ENCODE measurements at places on chromosomes 16 and 17. TPM values are rescaled to one million over a fixed set of nuclear protein-coding genes. Genes with fewer than 3 reads are reported as not detected.

DNA sequence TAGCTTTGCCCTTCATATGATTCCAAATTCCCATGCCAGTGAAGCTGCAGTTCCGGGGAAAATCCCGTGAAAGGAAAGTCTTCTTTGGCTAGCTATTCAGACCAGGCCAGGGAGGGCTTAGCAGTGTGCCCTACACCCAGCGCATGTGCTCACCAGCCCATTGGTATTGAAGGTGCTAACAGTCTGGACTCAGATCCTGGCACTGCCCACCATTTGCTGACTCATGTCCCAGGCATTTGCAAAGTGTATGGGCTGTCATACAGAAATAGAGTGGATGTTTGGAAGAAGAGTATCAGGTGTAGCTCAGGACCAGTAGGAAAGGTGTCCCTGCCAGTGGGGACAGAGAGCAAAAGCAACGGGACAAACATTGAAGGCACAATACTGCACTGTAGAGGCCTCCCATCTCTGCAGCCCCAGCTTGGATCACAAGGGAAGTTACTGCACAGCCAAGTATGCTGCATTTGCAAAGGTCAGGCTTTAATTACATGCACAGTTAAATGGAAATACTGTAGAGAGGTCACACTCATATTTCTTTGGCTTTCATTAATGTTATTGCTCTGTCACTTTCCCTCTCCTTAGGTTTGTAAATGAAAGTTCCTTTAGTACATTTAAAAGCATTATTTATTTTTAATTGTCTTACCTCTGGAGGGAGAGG, 220.0 kb downstream of the IRX3 start:
- DNase-seq = peak; percentile 70

DNA sequence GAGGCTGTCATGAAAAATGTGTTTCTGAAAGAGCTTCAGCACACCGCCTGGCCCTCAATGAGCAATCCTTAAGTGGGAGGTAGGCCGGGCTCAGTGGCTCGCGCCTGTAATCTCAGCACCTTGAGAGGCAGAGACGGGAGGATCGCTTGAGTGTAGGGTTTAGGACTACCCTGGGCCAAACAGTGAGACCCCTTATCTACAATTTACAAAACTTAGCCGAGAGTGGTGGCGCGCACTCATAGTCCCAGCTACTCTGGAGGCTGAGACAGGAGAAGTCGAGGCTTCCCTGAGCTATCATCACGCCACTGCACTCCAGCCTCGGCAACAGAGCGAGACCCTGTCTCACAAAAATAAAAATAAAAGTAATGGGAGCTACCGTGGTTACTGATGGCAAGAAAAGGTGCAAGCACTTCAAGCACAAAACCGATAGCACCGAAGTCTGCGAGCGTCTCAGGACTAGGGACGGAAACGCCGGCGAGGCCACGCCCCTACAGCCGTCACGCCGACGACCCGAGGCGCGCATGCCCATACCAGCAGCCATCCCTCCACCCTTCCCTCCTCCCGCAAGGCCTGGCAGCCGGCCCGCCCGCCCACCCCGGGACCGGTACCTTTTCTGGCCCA, 607 bp downstream of the THUMPD1 start:
- DNase-seq = peak; percentile 79

The APOBR gene
- total RNA-seq = not detected

The C1QTNF1 gene
- 4.5 TPM for total RNA-seq

The OTOA gene
- total RNA-seq = not detected

The PIK3R5 gene
- not detected for total RNA-seq

Data from M059J (cell line).